ENCODE measurements at places on chromosomes 2 and 18.

DNA sequence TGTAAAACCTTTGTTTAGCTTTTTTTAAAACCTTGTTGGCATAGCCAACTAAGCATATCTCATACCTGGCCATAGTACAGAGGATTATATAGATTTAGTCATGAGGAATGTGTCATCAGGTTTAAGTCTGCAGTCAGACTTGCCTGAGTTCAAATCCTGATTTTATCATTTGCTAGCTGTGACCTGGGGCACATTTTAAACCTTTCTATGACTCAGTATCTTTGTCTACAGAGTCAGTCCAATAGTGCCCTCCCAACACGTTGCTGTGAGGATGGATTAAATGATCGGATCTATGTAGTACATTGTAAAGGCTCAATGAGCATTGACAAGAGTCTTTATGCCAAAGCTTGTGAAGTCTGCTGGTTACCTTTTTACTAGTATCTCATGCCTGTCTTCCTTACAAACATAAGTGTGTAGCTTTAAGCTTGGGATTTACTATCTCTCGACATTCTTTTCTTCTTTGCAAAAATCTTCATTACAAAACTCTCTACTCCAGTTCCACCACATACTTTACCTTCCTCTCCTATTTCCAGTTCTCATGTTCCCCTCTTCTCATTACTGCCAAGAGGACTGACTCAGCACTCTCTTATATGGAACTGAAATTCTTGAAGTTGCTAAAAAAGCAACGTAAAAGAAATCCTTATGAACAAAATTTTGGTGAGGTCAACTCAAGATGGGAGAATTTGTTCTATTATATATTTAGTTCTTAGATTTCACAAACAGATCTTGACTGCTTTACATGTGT, 68.1 kb upstream of the RBMS1 start:
- no peak for DNase-seq

DNA sequence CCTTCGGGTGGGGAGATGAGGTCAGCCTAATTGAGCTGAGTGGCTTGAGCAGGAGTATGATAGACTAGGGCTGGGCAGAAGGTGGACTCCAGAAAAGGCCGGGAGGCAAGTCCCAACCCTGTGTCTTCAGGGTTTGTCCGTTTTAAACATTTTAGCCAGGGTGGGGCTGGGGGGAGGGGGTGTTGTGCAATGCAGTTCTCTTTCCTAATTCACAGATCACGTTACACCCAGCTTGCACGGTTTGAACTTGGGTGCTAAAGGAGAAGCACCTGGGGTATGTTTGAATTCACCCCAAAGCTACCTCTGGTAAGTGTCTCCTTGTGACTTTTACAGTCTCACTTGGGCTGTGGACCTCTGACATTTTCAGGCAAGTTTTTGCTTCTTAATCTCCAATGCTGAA, 233.3 kb downstream of the AGAP1 start:
- DNase-seq: no peak

DNA sequence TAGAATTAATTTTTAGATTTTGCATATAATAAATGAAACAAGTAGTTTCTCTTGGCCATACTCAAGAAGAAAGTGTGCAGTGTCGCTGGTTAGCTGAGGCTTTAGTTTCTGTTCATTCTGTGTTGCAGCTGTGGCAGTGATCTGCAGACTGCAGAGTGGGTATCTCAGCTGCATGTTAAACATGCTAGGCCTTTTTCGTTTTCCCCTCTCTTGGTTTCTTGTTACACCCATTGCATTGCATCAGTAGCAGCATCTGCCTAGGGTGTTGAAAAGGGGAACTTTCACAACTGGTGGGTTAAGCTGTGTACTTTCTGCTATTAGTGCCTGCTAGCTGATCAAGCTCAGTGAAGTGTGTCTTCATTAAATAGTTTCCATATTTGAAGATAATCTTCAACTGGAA, 51.3 kb downstream of the ACSL3 start:
- no peak for DNase-seq

- DNase-seq: no peak
These were observed 27.9 kb downstream of the XDH start for GRCh38 chr2:31386648-31387047.

DNA sequence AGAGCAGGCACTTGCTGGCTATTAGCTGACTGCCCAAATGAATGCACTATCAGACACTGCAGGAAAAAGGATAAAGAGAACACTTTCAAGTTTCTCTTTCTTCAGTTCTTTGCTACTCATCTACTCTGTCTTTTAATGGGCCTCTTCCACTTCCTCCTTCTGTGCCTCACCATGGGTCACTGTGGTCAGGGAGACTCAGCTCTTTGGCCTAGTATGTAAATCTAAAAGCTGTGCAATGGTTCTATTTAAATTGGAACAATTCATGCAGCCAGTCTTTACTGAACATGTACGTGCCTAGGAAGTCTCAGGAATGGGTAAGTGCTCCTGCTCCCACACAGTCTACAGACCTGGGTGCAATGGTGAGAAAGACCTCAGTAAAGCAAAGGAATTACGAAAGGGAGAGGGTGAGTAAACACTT, 79.1 kb upstream of the DNMT3A start:
- no peak for DNase-seq

DNA sequence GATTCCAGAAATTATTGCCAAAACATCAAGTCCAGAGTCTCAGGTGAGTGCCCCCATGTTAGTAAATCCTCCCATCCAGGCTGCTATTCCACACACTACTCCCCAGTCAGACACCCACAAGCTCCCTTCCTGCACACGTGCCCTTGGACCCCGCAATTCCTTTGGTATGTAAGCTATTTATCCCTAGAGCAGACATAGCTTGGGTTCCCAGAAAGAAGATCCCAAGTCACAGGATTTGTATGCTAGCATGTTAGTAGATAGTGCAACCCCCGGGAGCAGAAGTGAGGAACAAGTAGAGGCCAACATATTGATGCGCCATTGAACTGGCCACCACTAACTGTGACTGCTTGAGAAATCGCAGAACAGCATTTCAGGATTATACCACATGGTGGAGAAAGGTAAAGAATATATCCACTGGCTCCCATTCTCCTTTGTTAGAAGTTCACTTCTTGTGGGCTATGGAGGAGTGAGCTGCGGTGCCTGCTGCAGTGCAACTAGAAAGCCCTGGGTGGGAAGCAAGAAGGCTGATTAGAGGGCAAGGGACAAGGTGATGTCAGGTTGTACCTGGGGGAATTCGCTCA, 137.5 kb upstream of the CHAC2 start:
- no peak for DNase-seq

GRCh38 chr2:230674966-230675672, 37.5 kb upstream of the CAB39 start:
- no peak for DNase-seq

- DNase-seq: no peak
These were observed 83.3 kb downstream of the RND3 start for GRCh38 chr2:150404147-150404546.

GRCh38 chr2:174970092-174970491, 35.1 kb downstream of the CHN1 start:
- no peak for DNase-seq

- no peak for DNase-seq
These were observed 640.4 kb downstream of the NRXN1 start for GRCh38 chr2:50391556-50391955.

GRCh38 chr2:50765146-50765545, 266.8 kb downstream of the NRXN1 start:
- no peak for DNase-seq

- DNase-seq: no peak
These were observed 106.4 kb upstream of the NCKAP5 start for GRCh38 chr2:133674433-133675331.

DNA sequence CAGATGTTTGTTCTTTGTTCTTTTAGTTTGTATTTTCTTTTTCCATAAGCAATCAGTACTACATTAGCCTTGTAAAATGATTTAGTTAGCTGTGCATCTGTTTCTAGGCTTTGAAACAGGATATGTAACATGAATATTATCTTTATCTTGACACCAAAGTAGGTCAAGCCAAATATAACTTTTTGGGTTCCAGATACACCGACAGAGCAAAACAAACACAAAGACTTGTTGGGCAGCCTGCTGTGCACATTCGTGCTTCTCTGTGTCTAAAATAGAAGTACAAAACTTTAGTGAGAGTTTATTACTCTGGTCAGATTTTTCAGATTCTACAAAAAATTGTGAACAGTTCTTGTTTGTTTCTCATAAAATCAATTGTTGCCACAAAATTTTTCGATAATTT, 1059.3 kb upstream of the GYPC start:
- no peak for DNase-seq

DNA sequence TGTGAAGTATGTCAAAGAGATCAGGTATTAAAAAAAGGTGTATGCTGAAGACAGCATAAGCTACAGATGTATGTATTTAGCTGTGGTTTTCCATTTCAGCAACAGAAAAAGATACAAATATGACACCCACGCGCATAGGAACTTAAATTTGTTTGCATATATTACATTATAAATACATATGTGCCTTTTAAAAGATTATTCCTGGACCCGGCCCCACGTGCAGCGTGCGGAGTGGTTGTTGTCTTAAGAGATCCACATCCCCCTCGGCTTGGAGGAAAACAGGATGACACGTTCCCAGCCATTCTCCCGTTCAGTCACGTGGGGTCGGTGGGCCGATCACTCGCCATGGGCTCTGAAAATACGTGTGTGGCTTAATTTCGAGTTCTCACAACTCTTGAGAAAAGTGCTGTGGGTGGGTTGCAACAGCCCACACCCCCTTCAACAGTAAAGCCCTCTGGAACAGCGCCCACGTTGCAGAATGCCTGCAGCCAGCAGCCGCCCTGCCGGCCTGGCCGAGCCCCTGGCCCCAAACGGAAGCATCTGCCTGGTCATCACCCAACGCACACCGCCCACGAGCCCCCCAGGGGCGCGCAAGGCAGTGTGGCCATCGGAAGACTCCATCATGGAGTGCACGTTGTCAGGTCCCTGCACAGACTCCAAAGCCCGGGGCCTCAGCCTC, 18.6 kb upstream of the KCNG2 start:
- DNase-seq: no peak

DNA sequence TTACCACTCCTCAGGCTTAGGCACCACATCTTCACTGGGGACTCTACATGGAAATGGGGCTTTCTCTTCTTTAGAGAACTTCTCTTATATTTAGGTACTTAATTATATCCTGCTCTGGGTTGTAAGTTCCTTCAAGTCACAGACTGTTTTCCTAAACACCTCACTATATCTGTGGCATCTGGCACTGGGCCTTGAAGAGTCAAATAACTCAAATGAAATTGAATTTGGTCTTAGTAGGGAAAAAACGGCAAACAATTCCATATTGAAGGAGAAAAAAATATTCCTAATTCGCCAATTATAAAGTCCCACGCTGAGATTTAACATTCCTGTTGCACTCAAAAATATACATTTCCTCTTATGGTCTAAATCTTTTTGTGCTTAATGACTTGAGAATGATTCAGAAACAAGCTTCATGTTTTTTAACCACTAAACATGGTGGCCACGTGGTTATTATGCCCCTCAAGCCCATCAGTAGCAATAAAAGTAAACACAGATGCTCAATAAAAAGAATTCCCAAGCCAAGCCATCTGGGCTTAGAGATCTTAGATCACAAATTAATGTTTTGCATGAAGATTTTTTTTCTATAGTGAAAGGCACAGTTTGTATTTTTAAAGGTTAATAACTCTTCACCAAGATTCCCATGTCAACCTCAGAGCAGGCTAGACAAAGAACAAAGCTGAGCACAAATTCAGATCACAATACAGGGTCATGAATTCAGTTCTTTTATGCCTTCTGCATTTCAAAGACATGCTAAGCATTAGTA, 105.5 kb upstream of the SYT4 start:
- DNase-seq: no peak

DNA sequence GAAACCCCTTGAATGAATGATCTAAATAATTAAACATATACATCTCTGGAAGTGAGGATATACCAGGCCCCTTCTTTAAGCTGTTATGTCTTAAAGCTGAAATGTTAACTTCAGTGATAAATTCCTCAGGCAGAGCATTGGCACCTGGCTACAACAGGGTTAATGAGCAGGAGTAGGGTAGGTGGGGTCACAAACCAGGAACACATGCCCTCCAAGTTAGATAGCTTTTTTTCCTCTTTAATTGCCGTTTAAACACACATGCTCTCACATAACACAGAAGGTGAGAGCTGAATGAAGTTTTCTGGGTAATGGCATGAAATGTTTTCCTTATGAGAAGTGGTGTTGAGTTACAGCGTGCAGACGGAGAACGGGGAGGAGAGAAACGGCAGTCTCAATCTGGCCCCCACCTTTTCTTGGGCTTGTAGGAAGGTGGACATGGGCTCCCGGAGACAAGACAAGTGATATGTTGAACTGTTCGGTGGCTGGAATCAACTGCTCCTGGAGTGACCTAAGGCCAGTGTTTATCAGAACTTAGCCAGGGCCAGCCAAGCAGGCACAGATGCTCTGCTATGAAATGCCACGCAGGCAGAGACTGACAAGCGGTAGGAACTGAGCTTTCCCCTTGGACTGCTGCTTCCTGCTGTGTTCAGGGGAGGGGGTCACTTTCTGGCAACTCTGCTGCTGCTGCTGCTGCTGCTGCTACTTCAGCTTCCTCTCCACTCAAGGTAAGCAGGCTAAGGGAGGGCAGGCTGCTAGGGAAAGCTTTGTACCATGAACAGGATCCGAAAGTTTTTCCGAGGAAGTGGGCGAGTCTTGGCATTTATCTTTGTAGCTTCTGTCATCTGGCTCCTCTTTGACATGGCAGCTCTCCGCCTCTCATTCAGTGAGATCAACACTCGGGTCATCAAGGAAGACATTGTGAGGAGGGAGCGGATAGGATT, at the start of gene GALNT5:
GALNT5 (plus strand) TSS at position 394 of the 941 bp plus-strand sequence; CDS start at position 772, 378 bp downstream.
- DNase-seq: no peak

DNA sequence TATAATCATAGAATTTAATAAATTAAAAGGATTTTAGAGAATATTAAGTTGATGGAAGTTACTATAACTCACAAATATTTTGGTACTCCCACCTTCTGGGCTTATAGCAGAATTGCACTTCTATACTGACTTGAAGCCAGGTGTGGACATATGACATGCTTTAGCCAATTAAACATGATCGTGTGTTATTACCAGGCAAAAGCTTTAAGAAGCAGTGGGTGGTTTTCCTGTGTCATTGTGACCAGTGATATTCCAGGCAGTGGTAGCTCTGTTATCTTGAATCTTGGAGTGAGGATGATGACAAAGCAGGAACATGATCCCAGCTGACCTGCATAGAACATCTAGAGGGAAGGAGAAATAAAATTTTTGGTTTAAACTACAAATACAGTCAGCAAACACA, 370.9 kb upstream of the ZEB2 start:
- no peak for DNase-seq

DNA sequence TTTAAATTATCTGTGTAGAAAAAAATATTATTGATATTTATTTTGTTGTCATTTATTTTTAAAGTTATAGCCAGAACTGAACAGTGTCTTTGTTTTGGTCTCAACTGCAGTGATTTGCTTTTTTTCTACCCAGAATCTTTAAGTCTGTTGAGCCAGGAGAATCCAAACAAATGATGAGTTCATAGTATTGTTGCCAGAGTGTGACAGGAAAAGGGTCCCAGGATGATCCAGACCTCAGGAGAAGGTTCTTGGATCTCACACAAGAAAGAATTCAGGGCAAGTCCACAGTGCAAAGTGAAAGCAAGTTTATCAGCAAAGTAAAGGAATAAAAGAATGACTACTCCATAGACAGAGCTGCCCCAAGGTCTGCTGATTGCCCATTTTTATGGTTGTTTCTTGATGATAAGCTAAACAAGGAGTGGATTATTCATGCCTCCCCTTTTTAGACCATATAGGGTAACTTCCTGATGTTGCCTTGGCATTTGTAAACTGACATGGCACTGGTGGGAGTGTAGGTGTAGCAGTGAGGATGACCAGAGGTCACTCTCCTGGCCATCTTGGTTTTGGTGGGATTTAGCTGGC, 127.1 kb downstream of the AGPS start:
- DNase-seq: no peak
